ENCODE measurements at places on chromosomes 7 and 10. TPM values are rescaled to one million over a fixed set of nuclear protein-coding genes. Genes with fewer than 3 reads are reported as not detected.

Gene CPED1
- 94.2 TPM for total RNA-seq

Gene TRPV5
- not detected for total RNA-seq

Gene TSPAN15
- total RNA-seq, result 4.2 TPM

Gene TMEM270
- total RNA-seq, result not detected

Gene RNF133
- total RNA-seq, result 0.37 TPM

Data from aortic smooth muscle cell (primary cell).